Esophagus mucosa (tissue), 1 donor: ENCODE measurements at places on chromosomes 13 and 19. TPM values are rescaled to one million over a fixed set of nuclear protein-coding genes. Genes with fewer than 3 reads are reported as not detected.

- ATAC-seq: no peak
Observed at GRCh38 chr19:18591735-18592385, 3.3 kb downstream of the REX1BD start.

- ATAC-seq: no peak
Observed at GRCh38 chr13:71240911-71241310, 626.1 kb downstream of the DACH1 start.

- peak; percentile 81 for ATAC-seq
Observed at GRCh38 chr13:30712536-30713532, 22.5 kb upstream of the ALOX5AP start.

The ZNF653 gene
- 5.0 TPM for total RNA-seq

DNA sequence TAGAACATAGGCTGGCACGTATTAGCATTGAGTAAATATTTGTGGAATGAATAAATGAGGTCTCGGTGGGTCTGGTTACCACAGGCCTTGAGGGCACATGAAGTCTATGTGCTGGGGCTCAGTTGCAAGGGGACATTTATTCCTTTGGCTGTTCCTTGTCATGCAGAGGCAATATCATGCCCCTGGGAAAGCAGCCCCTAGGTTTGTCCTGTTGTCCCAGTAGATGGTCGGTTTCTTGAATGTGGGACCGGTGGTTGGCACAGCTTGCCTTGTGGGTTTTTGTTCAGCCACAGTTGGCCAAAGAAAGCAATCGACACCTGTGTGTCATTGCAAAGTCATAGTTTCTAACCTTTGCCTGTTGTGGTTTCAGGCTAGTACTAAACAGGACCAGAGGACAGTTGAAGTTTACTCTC lies 24.7 kb upstream of the GPR183 start:
- no peak for ATAC-seq

GRCh38 chr13:60642552-60642951 lies 245.5 kb downstream of the TDRD3 start:
- no peak for ATAC-seq

GRCh38 chr13:86945584-86945983 lies 725.6 kb upstream of the SLITRK5 start:
- ATAC-seq: no peak

DNA sequence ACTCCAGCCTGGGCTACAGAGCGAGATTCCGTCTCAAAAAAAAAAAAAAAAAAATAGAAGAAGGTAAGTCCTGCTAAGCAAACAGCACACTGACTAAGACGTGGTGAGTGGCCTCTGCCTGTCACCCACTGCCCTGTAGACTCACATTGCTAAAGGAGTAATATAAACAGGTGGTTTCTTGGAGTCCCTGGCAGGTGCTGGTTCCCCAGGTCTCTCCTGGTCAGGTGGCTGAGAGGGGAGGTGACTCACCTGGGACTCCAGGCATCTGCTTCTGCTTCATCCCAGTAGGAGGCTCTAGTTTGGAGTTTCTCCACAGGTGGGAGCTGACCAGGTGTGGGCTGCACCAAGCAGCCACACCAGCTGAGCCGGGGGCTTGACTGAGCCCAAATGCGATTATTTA lies at the start of gene OR10H1:
OR10H1 (minus strand) TSS at position 359 of the 400 bp plus-strand sequence. CDS start 7,627 bp downstream, outside the sequence.
- peak; percentile 74 for ATAC-seq

DNA sequence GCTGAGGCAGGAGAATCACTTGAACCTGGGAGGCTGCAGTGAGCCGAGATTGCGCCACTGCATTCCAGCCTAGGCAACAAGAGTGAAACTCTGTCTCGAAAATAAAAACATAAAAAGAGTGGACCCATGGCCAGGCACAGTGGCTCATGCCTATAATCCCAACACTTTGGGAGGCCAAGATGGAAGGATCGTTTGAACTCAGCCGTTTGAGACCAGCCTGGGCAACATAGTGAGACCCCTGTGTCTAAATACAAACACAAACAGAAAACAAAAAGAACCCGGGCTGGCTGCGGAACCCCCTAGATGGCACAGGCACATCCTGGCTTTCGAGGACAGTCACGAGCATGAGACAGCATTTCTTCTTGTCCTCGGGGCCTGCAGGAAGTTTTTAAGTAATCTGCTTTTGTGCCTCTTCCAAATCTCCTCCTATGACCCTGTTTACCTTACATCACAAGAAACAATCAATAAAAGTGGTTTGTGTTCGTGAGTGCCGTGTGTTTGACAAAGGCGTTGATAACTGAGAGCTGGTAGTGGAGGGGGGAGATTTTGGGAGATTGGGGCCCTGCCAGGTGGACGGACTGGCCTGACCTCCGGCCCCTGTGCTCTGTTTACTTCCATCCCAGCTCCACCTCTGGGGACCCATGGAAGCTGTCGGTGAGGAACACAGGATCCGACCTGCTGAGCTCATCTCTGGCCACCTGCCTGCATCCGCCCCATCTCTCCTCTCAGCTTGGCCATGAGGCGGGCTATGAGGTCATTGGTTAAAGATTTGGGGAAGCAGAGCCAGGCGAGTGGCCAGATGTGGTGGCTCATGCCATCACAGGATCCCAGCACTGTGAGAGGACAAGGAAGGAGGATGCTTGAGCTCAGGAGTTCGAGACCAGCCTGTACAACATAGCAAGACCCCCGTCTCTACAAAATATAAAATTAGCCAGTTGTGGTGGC lies 5.9 kb upstream of the GDF15 start:
- peak; percentile 76 for ATAC-seq
